ENCODE measurements at places on chromosomes 2 and 18.

DNA sequence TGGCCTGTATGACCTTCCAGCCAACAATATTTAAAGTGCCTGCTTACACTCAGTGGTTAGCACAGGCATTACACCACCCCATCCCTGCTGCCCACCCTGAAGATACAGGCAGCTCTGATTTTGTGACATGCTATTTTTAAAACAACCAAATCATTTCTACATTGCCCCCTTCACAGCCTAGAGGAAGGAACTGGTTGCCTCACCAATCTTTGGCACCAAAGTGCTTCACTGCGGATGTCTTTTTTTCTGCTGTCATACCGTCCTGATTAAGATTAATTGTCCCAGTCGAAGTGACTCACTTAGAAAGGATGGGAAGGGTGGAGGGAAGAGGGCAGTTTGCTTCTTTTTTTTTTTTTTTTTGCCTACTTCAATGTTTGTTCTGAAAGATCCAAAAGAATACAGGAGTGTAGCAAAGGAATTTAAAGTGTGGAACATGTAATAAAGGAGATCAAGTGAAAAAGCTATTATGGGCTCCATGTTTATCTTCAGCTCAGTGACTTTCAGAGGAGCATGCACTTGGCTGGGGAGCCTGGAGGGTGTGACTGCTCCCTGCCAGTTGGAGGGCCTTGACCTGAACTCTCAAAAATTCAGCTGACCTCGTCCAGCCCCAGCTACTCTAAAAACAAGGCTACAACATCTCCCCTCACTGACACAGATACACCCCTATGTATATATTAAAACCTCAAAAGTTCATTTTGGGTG is 501.1 kb upstream of the TNP1 start:
- no peak for DNase-seq

DNA sequence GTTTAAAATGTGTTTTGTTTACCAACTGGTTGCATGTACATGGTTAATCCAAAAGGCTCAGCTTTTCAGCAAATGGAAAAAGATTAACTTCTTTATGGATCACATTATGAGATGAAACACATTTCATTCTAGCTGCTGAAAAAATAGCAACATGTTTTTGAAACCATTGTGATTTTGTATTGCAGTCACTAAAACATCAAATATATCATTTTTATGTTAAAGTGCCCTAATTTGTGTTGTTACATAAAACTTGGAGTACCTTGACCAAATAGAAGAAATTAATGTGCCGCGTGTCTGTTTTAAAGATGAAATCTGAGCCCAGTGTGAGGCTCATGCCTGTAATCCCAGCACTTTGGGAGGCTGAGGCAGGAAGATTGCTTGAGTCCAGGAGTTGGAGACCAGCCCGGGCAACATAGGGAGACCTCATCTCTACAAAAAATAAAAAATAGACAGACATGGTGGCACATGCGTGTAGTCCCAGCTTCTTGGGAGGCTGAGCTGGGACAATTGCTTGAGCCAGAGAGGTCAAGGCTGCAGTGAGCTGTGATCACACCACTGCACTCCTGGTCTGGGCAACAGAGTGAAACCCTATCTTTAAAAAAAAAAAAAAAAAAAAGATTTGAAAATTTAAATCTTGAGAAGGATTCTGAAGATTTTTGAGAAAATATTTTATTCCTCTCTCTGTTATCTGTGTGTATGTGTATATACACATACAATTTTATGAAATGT is 96.6 kb downstream of the FMNL2 start:
- no peak for DNase-seq

GRCh38 chr2:15049096-15049993 is 416.8 kb downstream of the LRATD1 start:
- no peak for DNase-seq

DNA sequence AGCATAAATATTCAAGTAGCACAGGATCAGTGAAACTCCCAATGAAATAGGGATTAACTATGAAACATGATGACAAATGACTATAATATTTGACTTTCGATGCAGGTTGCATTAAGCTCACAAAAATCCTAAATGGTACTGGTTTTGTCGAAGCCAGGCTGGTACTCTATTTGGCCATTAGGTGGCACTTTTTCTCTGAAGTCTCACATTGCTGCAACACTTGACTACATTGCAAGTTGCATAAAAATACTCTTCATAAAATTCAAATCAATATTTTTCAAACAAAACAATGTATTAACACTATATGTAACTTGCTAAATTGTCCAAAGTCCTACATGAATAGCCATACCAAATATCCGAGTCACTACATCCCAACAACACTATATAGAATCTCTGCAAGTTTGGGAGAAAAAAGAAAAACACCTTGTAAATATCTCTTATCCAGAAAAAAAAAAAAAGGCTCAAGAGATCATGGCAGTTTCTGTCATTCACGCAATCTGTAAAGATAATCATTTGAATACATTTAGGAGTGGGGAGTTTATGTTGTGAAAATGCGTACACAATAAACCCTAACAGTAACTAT is 9.5 kb downstream of the RTTN start:
- DNase-seq: no peak

DNA sequence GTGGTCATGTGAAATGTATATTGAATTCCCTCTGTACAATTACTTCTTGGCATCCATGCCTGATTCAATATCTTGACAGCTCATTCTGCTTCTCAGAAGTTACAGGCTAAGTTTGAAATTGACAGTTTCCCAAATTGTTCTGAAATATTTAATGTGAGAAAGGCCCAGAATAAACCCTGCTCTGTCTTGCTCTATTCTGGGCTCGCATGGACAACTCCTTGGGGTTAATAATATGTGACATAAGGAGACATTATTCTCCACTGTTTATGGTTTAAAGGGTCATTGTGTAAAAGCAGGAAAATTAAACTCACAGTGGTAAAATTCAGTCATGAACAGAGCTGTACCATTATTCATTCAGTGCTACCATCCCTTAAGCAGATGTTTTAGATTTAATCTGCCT is 160.7 kb upstream of the CNTNAP5 start:
- no peak for DNase-seq

GRCh38 chr2:83991992-83992391 is 467.1 kb downstream of the SUCLG1 start:
- DNase-seq: no peak

DNA sequence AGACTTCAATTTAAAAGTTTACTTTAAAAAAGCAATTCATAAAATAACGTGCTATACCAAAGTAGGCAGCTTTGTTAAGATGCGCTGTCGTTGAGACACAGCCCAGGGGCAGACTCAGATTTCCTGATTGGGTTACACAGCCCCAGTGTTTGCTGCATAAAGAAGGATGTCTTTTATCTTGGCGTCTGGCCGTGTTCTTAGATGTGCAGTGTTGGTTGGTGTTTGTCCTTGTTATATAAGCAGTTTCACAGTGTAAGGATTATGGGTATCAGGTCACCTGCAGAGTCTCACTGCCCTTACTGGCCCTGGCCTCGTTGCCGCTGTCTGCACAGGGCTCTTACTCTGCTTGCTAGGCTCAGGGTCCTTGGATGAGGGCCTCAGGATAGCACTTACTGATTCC is 108.5 kb downstream of the WDSUB1 start:
- no peak for DNase-seq

- DNase-seq: no peak
These were observed 12.9 kb upstream of the SLC66A3 start for GRCh38 chr2:11142330-11142729.

DNA sequence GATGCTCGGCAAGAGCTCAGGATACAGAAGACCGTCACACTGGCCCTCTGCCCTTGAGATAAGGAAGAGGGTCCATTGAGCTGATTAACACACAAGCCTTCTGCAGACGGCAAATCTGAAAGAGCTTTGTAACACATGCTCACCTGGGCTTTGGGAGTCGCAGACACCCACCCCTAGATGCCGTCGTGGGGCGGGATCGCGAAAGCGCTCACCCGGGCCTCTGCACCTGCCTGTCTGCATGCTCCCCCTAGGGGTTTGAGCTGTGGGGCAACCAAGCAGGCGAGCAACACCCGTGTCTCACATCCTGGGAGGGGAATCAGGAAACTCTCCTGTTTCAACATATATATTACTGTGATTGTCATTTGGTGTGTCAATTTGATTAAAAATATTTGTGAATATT is 99.8 kb upstream of the KCNH7 start:
- DNase-seq: no peak

GRCh38 chr18:56650944-56651770 is at the start of gene WDR7:
WDR7 (plus strand) TSS chr18:56651359; CDS start chr18:56672516, 21,157 bp downstream.
- DNase-seq: peak; percentile 78

- DNase-seq: no peak
These were observed 22.1 kb upstream of the EVA1A start for GRCh38 chr2:75582840-75583239.

DNA sequence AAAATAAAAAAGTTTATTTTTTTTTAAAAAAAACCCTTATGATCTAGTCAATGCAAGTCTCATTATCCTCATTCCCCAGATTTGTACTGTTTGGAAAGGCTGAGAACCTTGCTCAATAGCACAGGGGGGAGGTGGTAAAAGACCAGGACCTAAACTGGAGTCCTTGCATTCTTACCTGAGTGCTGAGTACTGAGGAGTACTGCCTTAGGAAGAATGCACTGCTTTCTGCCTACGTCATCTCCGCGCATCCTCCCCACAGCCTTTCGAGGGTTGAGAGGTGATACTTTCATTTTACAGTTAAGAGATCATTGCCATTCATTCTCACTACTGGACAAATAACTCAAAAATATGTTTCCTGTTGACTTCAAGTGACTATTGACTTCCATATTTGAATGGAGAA is 73.8 kb downstream of the MAP3K20 start:
- DNase-seq: peak; percentile 15

DNA sequence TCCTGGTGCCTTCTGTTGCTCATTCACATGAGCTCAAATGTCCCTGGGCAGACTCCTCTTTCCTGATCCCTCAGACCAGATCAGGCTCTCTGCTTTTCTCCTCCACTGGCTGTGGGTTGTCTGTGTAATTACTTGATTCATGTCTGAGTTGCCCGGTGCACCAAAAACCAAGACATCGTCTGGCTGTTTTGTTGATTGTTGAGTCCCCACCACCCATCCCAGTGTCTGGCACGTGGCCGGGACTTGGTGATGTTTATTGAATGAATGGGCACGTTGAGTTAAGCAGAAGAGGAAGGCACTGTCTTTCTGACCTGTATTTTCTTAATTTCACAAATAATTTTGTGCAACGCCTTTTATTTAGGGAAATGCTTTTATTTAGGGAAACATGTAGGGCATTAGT is 499.1 kb upstream of the HS6ST1 start:
- DNase-seq: no peak

- no peak for DNase-seq
These were observed 129.5 kb upstream of the PELI1 start for GRCh38 chr2:64273524-64274398.

- DNase-seq: no peak
These were observed 89.6 kb downstream of the UPP2 start for GRCh38 chr2:158191076-158191895.

- no peak for DNase-seq
These were observed 351.5 kb downstream of the ARHGAP15 start for GRCh38 chr2:143480601-143481236.

DNA sequence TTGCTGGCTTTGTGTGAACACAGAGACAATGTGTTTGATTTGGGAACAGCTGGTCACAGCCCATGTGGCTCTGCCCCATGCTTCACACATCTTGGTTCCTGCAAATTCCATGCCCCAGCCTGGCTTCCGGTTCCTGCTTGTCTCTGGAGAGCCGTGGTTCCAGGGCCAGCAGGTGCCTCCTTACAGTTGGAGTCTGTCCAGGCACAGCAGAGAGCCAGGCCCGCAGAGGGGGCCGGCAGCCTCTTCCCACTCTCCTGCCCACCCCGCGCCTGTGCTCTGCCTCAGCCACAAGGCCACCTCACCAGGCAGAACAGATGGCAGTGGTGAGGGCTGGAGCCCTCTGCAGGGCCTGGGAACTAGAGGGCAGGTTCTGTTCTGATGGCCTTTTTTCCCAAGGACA is 81.5 kb downstream of the LDLRAD4 start:
- no peak for DNase-seq

DNA sequence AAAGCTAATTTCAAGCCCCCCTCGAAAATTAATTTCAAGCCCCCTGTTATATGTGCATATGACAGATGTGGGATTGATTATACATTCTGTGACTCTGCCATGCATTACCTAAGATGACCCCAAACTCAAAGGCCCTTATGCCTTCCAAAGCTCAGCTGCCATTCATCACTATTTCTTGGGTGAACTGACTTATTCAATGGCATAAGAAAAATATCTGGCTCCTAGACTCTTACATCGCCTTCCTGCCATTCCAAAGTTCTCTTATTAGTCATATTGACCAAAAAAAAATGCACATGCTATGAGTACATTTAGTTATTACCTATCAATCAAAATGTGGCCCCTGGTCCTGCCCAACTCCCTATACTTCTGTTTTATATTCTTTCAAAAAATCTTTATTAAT is 291.8 kb upstream of the CHAC2 start:
- DNase-seq: no peak

GRCh38 chr18:36355511-36355910 is 58.0 kb downstream of the FHOD3 start:
- no peak for DNase-seq

DNA sequence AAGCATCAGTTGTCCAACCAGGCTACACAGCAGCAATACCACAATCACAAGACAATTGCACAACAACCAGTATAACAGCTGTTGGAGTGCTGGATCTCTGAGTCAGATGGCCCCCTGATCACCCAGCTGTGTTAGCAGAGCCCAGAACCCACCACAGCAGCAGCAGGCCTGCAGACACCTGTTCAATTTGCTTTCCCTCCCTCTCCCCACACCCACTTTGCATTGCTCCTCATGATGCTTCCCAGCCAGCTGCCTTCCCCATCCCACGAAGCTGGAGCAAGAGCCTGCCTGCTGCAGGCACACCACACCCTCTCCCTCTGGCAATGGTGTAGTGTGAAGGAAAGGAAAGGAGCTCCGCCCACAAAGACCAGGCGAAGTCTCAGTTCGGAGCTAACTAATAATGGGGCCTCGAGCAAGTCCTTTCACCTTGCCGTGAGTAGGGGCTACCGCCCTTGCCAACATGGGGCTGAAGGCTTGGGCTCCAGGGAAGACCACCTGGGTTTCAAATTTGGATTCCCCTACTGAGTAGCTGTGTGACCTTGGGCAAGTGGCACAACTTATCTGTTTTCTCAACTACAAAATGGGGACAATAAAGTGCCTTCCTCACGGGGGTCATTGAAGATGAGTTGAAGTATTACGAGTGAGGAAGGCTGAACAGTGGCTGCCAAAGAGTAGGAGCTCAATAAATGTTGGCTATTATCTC is 19.4 kb upstream of the ZBTB7C start:
- DNase-seq: no peak

GRCh38 chr18:51425889-51426288 is 228.4 kb upstream of the MEX3C start:
- DNase-seq: no peak

GRCh38 chr2:8489221-8489620 is 192.6 kb upstream of the ID2 start:
- no peak for DNase-seq

DNA sequence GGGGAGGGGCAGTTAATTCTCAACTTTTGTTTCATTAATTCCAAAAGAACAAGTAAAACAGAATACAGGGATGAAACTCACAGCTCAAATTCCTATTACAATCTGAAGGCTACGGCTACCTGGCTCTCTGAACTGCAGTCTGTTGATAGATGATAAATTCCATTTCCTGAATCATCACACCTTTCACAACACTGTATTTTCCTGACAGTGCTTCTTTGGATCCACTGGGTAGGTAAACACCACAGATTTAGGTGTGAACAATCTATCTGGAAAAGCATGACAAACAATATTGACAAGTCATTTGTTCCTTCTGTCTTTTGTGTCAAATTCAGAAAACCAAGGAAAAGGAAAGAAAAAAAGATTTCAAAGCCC is 843.2 kb downstream of the LRRTM4 start:
- no peak for DNase-seq

Data from stimulated activated CD8-positive, alpha-beta memory T cell treated with anti-CD3 and anti-CD28 coated beads, Interleukin-7, amount 100 ng/mL, for 1 hour (primary cell).